Stimulated activated CD8-positive, alpha-beta memory T cell treated with anti-CD3 and anti-CD28 coated beads, Interleukin-15, amount 100 ng/mL, for 24 hours (primary cell): ENCODE measurements at places on chromosomes 2 and 18.

DNA sequence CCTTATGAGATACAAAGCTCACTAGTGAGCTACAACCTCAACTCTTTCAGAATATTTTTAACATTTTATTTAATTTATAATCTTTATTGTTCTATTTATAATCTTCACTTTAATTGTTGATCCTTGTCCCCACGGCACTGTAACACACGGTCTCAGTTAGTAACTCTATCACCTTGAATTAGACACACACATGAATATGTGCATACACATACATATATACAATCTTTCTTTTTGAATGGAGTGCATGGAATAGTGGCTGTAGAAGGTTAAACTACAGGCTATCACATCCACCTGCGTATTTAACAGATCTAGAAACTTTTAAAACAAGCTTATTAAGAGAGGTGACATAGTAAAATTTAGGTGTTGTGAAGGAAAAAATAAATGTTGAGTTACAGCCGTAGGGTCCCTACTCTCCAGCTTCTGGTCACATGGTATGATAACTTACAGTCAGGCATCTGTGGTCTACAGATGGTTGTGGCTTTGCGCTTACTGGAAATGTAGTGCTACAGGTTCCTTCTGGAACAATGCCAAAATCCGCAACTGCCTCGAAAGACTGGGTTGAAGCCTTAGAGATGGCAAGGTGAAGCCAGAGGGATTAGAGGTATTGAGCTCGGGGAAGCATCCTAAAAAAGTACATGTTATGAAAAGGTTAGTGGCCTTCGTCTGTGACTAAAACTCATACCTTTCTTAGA, 1324.1 kb upstream of the SLC39A10 start:
- DNase-seq = no peak

GRCh38 chr2:10406016-10406415, 42.1 kb downstream of the ODC1 start:
- DNase-seq = no peak

DNA sequence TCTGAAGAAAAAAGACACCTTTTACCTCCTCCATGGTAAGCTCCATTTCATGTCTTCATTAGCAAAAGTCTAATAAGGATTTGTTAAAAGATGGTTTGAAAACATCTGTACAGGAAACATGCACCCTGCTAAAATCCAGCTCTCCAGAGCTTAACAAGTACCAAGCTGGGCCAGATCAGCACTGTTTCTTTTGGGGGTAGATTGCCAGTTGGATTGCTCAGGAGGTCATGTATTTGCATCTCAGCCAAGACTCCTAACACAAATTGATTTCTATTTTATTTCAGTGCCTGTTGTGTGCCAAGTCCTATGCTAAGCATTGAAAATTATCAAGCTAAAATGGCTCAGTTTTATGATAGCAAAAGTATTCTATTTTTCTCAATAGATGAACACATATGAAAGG, 3.4 kb upstream of the TMEM182 start:
- no peak for DNase-seq

DNA sequence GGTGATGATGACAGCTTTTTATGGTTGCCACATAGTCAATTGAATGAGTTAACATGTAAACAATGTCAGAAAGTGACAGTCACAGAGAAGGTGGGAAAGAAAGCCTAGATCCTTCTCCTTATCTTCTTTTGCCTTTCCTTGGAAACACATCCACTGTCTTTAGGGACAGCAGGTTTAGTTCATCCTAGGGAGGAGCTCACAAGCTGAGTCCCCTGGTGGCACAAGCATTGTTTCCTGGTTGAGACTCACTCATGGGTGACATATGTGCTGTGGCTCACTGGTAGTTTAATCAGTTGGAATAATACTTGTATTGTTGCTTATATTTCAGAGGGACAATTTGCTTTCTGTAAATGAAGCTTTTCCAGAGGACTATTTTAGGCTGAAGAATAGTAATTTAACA, 598.5 kb downstream of the CNTNAP5 start:
- DNase-seq = no peak

GRCh38 chr2:163757814-163758213, 22.0 kb upstream of the FIGN start:
- DNase-seq = no peak

DNA sequence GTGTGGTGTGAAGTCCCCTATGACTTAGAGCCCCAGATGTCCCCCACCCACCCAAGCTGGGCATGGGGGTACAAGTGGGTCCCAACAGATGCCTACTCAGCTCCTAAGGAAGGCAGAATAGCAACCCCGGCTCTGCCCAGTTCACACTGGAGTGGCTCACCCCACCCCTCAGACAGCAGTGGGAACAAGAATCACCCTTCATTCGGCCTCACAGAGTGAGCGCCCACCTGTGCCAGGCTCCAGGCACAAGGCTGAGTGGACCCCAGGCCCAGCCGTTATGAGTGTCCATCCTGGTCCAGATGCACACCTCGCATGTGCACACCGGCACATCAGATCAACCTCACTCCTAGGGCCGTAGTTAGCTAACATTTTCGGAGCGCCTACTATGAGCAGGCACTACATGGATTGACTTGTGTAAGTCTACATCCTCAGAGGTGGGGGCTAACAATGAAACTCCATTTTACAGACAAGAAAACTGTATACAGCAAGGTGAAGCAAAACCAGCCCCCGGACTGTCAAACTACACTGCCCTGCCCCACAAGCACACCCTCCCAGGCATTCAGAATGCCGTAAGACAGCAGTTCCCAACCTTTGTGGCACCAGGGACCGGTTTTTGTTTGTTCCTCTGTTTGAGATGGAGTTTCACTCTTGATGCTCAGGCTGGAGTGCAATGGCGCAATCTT, 2.8 kb upstream of the ASTL start:
- DNase-seq = no peak
